ENCODE measurements at places on chromosomes 12 and 14.
A peak's percentile ranks its signal among the peaks of the same experiment; 100 is the strongest.

GRCh38 chr12:58915634-58916033 is 4.7 kb downstream of the LRIG3 start:
- peak; percentile 82 for DNase-seq

DNA sequence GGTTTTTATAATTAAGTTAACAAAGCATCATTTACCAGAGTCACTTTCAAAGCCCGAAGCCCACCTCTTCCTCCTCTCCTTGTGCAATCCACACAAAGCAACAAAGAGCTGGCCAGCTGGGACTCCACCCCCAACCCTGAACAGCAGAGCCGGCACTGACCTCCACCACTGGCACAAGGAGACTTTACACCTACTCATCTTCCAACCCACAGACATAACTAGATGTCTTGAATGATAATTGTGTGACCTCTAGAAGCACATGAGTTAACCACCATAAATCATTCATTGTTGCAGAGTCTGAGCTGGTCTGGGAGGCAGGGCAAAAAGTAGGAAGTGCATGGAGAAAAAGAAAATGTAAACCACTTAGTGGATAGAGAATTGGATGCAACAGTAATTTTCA is 72.2 kb downstream of the ST8SIA1 start:
- DNase-seq = no peak

GRCh38 chr12:93098077-93098476 is 169.0 kb upstream of the EEA1 start:
- no peak for DNase-seq

DNA sequence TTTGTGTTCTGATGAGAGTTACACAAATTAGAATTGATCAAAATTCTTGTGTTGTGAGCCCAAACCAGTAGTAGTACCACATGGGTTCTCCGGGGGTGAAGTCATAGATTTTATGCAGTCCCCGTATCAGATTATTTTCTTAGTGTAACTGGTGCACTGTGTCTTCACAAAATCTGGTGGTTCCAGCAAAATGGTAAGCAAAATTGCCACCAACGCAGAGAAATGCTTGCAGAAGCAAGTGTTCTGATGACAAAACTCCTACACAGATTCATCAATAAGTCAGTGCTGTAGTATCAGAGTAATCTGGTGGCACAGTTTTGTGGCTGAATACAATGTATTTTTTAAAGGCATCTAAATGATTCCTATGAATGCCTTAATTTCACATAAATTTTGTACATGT is 1.3 kb upstream of the CACNA2D4 start:
- no peak for DNase-seq

DNA sequence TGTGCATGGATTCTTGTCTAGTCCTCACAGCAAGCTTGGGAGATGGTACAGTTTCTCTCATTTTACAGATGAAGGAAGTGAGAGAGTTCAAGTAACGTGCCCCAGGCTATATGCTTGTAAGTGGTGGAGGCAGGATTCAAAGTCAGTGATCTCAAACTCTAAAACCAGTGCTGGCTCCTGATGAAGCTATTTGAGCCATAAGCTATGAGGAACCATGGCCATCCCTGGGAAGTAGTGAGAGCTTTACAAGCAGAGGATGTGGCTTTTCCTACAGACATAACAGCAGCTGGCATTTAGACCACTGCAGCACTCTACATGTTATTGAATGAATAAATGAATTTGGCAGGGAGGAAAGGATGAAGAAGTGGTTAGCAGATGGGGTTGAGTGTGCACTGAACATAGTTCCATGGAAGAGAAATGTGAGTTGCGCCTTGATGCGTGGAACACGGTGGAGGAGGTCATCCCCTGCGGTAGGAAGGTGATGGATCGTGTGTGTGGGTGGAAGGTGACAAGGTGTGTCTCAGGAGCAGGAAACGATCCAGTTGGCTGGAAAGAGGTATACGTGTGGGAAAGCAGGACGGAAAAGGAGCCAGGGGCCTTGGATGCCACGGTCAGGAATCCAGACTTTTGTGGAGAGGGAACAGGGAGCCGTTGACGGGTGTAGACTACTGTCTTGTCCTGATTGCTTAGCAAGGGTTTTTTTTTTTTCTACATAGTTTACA is 65.2 kb downstream of the RFX4 start:
- no peak for DNase-seq

GRCh38 chr12:110636516-110636915 is 22.6 kb downstream of the TCTN1 start:
- no peak for DNase-seq

GRCh38 chr14:50533806-50534205 is 1.4 kb upstream of the MAP4K5 start:
- DNase-seq = no peak

DNA sequence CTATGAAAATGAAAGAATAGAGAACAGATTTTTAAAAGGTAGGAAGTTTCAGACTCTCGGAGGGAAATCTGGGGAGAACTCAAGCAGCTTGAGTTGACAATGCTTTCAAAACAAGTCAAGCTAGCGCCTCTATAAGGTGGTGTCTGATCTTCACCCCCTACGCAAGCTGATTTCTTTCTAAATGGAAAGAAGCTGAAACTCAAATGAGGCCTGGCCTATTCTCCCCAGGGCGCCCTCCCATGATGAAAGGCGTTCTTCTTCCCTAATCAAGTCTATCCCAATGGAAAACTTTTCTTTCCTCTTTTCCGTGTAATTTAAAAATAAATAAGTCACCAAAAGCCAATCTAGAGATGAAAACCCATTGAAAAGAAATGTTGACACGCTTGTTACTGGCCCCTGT is 20.6 kb downstream of the PTHLH start:
- no peak for DNase-seq

- DNase-seq = peak; percentile 40
These were observed 327.3 kb upstream of the TMTC1 start for GRCh38 chr12:30110958-30111586.

GRCh38 chr12:119925269-119925668 is 48.1 kb upstream of the CIT start:
- DNase-seq = no peak

- DNase-seq = no peak
These were observed 7.5 kb upstream of the CCDC177 start for GRCh38 chr14:69582212-69582611.

DNA sequence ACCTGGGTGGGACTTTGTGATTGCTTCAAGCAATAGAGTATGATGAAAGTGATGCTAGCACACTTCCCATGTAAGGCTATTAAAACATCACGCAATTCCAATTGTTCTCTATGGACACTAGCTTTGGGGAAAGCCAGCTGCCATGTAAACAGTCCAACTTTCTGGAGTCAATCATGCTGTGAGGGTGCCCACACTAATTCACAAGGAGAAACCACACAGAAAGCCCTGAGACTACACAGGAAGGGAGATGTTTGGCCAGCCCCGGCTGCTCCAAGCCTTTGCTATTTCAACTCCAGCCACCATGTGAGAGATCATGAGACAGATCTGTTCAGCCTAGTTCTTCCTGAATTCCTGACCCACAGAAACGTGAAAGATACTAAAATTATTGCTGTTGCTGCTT is 96.3 kb downstream of the ST8SIA1 start:
- DNase-seq = no peak

- DNase-seq = no peak
These were observed 26.8 kb downstream of the DGLUCY start for GRCh38 chr14:91140672-91141071.

DNA sequence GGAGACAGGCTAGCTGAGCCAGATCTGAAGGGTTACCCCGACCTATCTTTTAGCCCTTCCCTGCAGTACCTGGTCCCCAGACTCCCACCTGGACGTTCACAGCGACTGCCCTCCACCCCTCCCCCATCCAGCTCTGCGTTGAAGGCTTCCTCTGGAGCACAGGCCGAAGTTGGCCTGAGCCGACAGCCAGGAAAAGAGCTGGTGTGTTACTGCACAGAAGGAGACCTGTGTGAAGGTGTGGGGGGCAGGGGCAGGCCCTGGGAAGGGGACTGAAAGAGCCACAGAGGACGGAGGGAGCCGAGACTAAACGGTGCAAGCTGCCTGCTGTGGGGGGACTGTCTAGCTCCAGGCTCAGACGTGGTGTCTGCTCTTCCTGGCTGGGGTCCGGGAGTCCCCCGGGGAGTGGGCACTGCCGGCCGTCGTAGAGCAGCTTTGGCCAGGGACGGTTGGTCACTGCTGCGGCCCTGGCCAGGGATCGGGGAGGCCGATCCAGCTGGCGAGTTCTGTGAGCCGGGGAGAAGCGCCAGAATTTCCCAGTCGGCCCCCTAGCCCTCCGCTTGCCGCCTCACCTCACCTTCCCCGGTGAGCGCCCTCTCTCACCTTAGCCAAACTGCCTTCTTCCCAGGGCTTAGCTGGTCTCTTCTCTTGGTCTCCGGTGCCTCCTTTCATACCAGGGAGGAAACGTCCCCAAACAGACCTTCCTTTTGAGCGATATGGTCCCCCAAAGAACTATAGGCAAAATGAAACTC is 899 bp upstream of the COL2A1 start:
- DNase-seq = no peak

- DNase-seq = no peak
These were observed 17.3 kb downstream of the PPM1A start for GRCh38 chr14:60266021-60266937.

- no peak for DNase-seq
These were observed 208.4 kb downstream of the PAWR start for GRCh38 chr12:79482323-79482722.

Measured in fibroblast of skin of left quadriceps (primary cell).